Stimulated activated CD8-positive, alpha-beta memory T cell treated with anti-CD3 and anti-CD28 coated beads, Interleukin-7, amount 100 ng/mL, for 4 hours (primary cell): ENCODE measurements at places on chromosomes 7 and 10.

GRCh38 chr10:94630017-94630688 is 53.4 kb upstream of the CYP2C18 start:
- no peak for DNase-seq

- DNase-seq, result no peak
Observed at GRCh38 chr7:122746948-122747347, 44.2 kb upstream of the RNF148 start.

DNA sequence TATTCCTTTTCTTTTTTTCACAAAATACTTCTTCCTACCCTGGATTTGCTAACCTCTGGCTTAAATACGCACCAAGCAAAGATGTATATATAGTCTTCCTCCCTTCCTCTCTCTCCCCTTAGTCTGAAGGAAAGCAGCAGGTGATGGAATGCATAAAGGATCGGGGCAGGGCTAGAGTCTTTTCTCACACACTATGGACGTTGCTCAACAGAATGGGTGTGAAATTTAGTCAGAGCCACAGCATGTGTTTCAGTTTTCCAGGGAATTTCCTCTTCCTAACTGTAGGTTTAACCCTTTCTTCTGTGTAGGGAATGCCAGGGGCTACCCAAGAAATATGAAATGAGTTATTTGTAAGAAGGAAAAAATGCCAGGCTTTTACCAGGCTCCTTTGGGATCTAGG is 71.4 kb upstream of the NFKB2 start:
- DNase-seq, result no peak

DNA sequence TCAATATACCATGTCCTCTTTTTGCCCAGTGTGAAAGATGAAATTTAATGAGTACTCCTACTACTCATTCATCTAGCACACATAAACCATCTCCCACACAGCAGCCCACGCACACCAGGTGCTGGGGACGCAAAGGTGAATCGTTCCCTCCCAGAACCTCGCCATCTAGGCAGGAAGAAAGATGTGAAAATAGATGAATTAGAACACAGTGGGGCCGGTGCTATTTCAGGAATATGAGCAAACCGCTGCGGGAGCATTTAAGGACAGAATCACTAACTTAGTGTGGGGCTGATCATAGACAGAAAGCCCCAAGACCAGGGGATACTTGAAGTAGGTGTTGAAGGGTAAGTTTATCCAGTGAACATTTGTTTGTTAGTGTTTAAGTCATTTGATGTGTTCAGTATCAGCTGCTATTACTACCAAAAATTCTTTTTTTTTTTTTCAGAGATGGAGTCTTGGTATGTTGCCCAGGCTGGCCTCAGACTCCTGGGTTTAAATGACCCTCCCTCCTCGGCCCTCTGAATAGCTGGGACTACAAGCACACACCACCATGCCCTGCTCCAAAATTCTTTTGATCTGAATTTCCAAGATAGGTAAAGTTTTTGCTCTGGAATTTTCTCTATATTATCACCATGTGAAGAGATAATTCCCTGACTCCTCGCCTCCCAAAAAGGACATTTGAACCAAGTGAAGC is 48.8 kb downstream of the CPXM2 start:
- DNase-seq, result no peak

GRCh38 chr7:147653456-147653855 is 937.1 kb upstream of the C7orf33 start:
- no peak for DNase-seq

DNA sequence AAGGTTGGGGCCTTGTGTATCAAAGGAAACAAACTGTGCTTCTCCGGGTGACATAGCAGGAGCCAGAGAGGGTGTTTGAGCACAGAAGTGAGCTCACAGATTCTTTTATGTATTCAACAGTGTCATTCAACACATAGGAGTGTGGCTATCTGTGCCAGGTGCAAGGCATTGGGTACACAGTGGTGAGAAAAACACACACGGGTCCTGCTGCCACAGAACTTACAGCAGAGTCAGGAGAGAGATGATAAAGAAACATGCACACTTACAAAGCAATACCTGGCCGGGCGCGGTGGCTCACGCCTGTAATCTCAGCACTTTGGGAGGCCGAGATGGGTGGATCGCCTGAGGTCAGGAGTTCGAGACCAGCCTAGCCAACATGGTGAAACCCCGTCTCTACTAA is 16.3 kb upstream of the ECHDC3 start:
- DNase-seq, result no peak

- DNase-seq, result no peak
Observed at GRCh38 chr7:39133088-39133487, 155.4 kb downstream of the POU6F2 start.

- DNase-seq, result no peak
Observed at GRCh38 chr10:89450901-89451300, 36.5 kb downstream of the IFIT5 start.

GRCh38 chr7:5457245-5457735 is 33.7 kb upstream of the TNRC18 start:
- no peak for DNase-seq

DNA sequence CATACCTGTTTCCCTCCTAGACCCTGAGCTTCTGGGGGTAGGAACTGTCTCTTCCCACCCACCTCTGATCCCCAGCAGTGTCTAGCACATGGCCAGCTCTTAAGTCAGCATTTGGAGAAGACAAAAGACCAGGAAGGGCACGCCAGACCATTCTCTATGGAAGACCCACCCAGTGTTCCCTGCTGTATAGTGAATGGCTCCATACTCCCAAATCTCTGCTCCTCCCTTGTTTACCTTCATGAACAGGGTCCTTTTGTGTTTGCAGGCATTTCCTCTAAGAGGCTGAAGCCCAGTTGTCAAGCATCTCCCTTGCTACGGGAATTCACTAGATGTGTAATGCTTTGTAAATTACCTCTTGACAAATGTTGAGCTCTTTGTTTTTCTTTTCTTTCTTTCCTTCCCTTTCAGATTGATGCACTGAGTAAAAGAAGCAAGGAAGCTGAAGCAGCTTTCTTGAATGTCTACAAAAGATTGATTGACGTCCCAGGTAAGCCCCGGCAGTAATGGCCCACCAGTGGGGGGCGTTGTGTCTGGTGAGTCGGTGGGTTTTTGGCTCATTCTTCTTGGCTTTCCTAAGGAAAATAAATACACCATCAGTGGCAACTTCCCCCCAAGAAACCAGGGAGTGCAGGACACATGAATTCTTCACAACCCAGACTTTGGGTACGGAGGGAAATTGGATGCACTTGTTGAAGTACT is 216.6 kb upstream of the SH2B2 start:
- no peak for DNase-seq

DNA sequence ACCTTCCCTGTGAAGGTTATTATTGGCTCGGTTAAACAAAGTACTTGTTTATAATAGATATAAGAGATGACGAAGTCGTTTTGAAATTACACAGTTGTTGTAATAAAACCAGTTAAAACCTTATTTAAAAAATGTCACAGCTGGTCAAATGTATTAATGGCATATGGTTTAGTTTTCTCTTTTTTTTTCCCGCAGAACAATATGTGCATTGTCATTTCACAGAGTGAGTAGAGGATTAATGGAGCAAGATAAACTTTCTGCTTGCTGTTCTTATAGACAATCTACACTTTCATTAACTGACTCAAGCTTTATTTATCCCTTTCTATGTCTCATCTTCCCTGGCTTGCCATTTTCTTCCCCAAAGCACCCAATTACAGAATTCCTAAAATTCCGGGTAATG is 404.3 kb upstream of the NPVF start:
- DNase-seq, result no peak

DNA sequence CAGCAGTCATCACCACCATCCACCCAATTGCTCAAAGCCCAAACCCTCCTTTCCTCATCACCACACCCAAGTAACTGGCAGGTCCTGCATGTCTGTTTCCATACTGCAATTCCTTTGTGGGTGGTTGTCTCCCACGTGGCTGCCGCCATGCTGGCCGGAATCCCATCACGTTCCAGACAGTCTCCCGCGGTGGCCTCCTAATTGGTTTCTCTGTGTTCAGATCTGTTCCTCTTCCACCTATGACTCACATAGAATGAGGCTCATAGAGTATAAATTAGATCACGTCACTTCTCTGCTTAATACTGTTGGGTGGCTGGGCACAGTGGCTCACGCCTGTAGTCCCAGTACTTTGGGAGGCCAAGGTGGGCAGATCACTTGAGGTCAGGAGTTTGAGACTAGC is 813.0 kb downstream of the TYW1 start:
- DNase-seq, result no peak

DNA sequence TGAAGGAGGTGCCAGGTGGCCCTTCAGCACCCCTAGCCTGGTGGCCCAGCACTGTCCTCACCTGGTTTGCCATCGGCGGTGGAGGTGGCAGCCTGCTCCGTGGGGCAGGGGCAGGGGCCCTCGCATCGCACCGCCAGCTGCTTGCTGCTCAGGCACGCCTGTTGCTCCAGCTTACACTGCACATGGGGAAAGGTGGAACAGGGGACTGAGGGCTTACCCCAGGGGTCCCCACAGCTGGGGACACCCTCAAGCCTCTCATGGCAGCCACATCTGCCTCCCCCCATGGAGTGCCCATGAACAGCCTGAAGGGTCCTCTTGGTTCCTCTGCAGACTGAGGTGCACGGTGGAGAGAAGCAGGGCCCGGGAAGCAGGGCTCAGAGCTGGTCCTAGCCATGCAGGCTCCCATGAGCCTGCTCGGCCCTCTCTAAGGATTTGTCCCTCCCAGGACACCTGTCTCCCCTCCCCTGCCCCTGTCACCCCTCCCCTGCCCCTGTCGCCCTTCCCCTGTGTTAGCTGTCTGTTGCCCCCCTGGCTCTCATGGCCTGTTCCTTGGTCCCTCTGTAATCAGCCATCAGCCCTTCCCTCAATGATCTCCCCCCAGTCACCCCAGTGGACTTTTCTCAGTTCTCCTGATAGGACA is 20.1 kb downstream of the SPOCK2 start:
- no peak for DNase-seq

DNA sequence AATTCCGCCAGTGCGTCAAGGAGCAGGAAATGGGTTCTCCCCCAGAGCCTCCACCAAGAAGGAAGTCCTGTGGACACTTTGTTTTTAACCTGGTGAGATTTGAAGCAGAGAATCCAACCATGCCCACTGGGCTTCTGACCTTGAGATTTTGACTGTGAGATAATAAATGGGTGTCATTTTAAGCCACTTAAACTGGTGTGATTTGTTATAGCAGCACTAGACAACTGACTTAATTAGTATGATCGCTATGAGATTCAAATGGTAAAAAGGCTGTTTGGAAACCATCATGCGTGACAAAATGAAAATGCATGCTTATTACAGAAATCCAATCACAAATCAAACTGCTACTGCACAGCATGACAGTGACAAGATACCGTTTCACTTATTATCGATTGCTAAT is 98.0 kb downstream of the ADAM12 start:
- no peak for DNase-seq

DNA sequence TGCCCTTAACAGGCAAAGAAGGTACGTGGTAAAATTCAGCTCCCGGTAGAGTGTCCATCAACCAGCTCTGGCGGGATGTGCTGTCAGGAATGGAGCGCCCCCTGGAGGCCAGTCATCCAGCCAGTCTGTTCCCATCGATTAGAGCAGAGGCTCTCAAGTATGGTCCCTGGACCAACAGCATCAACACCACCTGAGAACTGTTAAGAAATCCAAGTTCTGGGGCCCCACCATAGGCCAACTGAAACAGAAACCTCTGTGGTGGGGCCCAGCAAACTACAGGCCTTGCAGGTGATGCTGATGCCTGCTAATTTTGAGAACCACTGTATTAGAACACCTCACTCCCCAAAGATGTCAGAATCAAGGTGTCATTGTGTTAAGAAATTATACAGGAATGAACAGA is 109.2 kb downstream of the DPY19L1 start:
- no peak for DNase-seq

DNA sequence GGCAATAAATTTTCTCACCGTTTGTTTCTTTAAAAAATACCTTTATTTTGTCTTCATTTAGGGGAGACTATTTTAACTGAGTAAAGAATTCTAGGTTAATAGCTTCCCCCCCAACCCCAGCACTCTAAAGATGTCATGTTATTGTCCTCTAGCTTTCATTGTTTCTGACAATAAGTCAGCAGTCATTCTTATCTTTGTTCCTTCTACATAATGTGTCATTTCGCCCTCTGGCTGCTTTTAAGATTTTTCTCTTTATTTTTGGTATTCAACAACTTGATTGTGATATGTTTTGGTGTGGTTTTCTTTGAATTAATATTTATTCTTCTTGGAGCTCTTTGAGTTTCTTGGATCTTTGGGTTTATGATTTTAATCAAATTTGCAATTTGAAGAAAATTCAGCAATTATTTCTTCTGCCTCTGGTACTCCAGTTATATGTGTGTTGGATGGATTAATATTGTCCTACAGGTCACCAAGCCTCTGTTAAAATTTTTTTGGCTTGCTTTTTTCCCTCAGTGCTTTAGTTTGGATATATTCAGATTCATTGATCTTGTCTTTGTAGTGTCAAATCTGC is 64.6 kb upstream of the ELN start:
- DNase-seq, result no peak

GRCh38 chr7:131554880-131555516 is 1.4 kb downstream of the PODXL start:
- DNase-seq, result no peak

- DNase-seq, result no peak
Observed at GRCh38 chr10:123402656-123403055, 248.5 kb downstream of the BUB3 start.

GRCh38 chr7:112137141-112138101 is 68.8 kb downstream of the DOCK4 start:
- no peak for DNase-seq

GRCh38 chr10:4846775-4847174 is 20.8 kb downstream of the AKR1E2 start:
- DNase-seq, result no peak

DNA sequence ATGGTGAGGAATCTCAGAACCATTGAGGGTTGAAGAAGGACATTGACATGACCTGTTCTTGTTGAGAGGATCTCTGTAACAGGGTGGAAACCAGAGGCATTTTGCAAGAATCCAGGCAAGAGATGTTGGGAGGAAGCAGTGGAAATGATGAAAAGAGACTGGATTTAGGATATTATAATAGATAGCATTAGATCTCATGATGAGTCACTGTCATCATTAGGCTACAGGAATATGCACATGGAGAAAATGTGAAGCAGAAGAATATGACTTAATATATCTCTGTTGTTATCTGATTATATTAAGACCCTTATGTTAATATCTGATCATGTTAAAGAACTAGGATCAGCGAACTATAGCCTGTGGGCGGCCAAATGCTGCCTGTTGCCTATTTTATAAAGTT is 393.0 kb upstream of the MTPN start:
- no peak for DNase-seq

- no peak for DNase-seq
Observed at GRCh38 chr7:51031791-51032515, 249.3 kb upstream of the GRB10 start.

- no peak for DNase-seq
Observed at GRCh38 chr10:95297402-95297801, 6.6 kb upstream of the PDLIM1 start.

- DNase-seq, result no peak
Observed at GRCh38 chr10:113666682-113667252, 2.9 kb upstream of the NRAP start.

DNA sequence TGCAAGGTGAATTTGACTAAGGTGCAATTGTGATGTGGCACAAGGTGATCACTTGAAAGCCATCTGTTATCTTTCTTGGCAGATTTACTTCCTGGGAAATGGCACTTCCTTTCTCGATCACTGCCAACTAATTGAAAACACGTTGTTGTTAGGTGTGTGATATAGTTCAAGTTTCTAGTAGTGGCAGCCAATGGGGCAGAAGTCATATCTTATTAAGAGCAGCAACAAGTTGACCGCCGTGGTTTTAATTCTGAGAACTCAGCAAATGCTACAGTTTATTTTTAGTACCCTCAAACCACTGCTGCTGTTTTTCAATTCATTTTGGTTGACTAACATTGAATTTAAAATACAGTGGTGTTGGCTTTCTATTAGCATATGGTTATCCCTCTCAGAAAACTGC is 1.6 kb downstream of the CHN2 start:
- DNase-seq, result no peak
